ENCODE measurements at places on chromosomes 16 and 17.
A peak's percentile ranks its signal among the peaks of the same experiment; 100 is the strongest.

DNA sequence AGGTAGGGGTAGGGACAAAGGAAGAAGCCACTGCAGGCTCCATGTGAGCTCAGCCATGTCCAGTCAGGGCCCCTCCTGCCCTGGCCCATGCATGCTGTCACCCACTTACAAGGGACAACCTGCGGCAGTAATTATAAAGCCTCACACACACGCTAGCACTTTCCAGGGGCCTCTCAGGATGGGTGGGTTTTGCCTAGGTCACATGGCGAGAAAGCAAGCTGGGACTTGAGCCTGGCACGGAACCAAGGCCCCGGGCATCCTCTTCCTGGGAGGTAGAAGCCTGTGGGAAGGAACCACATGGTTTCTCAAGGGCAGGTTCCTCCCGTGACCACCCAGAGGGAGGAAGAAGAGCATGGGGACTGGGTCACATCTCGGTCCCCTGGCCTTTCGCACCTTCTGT lies 7.0 kb downstream of the ZNF319 start:
- no peak for DNase-seq

DNA sequence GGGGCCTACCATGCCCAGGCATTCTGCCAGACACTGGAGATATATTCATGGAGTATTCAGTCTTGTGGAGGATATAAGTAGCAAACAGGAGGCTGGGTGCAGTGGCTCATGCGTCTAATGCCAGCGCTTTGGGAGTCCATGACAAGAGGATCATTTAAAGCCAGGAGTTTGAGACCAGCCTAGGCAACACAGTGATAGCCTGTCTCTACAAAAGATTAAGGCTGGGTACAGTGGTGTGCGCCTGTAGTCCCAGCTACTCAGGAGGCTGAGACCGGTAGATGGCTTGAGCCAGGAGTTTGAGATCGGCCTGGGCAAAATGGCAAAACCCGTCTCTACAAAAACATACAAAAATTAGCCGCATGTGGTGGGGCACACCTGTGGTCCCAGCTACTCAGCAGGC lies 37.7 kb upstream of the CDH3 start:
- no peak for DNase-seq

DNA sequence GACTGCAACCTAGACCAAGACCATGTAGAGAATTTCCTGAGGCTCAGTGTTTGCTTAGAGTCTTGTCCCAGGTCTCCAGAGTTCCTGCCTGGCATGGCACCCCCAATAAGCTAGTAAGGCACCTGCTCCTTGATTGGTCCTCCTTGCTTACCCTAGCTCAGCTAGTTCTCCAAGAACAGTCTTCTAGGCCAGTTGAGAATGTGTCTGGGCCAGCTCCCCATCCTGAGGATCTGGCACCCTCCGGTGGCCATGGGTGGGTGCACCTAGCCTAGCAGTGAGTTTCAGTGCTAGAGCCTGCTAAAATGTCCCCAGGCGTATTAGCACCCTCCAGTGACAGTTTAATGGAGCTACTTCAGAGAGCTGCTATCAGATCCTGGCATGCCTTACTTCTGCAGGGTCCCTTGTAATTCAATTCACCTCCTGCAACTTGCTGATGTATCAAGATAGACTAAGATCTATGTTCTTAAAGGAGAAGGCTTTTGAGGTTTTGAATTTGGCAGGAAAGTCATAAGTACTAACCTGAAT lies 44.4 kb upstream of the MED13 start:
- DNase-seq, result peak; percentile 26

GRCh38 chr17:55580596-55581133 lies 69.4 kb upstream of the SMIM36 start:
- no peak for DNase-seq

GRCh38 chr17:33642002-33642401 lies 348.9 kb upstream of the ASIC2 start:
- DNase-seq, result no peak

- no peak for DNase-seq
Measured at GRCh38 chr16:65534121-65534528, 412.3 kb upstream of the CDH11 start.

GRCh38 chr17:1201132-1201702 lies 21.4 kb upstream of the ABR start:
- no peak for DNase-seq

- DNase-seq, result no peak
Measured at GRCh38 chr16:83794860-83795554, 12.8 kb upstream of the HSBP1 start.

DNA sequence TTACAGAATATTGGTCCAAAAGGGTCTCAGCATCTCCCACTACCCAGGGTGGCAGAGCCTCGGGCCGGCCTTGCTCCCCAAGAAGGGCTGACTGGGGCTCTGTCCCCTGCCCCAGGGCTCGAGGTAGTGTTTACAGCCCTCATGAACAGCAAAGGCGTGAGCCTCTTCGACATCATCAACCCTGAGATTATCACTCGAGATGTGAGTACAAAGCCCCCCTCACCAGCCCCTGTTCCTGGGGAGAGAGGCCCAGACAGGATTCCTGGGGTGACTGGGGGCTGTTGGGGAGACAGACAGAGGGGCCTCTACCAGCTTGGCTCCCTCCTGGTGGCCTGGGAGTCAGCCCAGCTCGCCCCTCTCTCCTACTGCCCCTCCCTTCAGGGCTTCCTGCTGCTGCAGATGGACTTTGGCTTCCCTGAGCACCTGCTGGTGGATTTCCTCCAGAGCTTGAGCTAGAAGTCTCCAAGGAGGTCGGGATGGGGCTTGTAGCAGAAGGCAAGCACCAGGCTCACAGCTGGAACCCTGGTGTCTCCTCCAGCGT lies 6.1 kb upstream of the NLRC5 start:
- no peak for DNase-seq

- no peak for DNase-seq
Measured at GRCh38 chr17:68399638-68400403, 57.5 kb downstream of the WIPI1 start.

- no peak for DNase-seq
Measured at GRCh38 chr17:17636272-17636885, 44.9 kb upstream of the PEMT start.

DNA sequence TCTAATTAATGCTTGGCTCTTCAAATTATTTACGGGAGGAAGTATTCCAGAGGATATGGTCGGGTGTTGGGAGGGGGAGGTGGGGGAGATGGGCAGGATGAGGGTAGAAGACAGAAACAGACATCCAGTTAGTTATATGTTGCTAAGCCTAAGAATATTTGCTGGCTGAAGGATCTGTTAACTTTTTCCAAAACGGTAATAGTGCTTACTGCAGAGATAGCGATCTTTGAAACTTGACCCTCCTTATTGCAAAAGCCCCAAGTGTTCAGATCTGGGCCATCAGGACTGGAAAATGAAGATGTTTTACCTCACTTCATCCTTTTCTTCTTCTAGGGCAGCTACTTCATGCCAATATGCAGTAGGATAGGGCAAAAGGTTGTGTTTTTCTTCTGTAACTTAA lies 27.0 kb upstream of the MMD start:
- DNase-seq, result peak; percentile 50

- DNase-seq, result no peak
Measured at GRCh38 chr17:29663155-29663554, 40.4 kb upstream of the CORO6 start.

- no peak for DNase-seq
Measured at GRCh38 chr17:13393841-13394710, 207.7 kb downstream of the HS3ST3A1 start.

GRCh38 chr16:12025926-12026325 lies 49.4 kb downstream of the SNX29 start:
- DNase-seq, result no peak

- no peak for DNase-seq
Measured at GRCh38 chr17:61404913-61405685, 5.5 kb downstream of the TBX2 start.

DNA sequence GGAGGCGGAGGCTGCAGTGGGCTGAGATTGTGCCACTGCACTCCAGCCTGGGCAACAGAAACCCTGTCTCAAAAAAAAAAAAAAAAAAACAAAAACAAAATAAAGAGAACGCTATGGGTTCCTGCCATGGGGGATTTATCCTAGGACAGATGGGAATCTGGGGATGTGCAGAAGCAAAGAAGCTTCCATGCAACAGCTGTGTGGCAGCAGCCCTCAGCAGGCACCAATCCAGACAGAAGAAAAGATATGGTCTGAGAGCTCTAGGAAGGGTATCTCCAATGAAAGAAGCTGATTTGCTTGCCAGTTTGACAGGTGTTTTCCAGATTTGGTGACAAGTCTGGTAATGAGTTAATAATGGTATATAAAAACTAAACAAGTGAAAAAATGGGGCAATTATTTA lies 11.6 kb downstream of the MYO19 start:
- DNase-seq, result no peak

- DNase-seq, result no peak
Measured at GRCh38 chr16:78817200-78817739, 717.8 kb downstream of the WWOX start.

GRCh38 chr16:69861292-69862030 lies 89.7 kb upstream of the CLEC18A start:
- DNase-seq, result no peak

GRCh38 chr17:73133911-73134649 lies 30.7 kb upstream of the SSTR2 start:
- DNase-seq, result no peak

- DNase-seq, result no peak
Measured at GRCh38 chr16:63737633-63738032, 1384.2 kb downstream of the CDH11 start.

- DNase-seq, result no peak
Measured at GRCh38 chr17:4551141-4551540, 4.0 kb downstream of the MYBBP1A start.

DNA sequence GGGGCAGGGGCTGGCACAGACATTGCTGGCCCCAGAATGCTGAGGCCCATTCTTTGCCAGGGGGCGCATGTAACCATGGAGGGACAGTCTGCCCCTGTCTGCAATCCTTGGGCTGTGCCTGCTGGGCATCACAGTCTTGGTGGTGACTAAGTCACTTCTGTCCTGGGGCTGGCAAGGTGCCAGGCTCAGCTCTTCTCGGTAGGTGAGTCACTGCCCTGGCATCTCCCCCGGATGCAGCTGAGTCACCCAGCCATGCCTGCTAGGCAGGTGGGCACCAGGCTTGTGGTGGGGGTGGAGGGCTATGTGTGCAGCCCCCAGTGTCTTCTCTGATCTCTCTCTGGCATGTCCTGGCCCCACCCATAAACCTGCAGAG lies 5.6 kb downstream of the RARA start:
- peak; percentile 80 for DNase-seq

DNA sequence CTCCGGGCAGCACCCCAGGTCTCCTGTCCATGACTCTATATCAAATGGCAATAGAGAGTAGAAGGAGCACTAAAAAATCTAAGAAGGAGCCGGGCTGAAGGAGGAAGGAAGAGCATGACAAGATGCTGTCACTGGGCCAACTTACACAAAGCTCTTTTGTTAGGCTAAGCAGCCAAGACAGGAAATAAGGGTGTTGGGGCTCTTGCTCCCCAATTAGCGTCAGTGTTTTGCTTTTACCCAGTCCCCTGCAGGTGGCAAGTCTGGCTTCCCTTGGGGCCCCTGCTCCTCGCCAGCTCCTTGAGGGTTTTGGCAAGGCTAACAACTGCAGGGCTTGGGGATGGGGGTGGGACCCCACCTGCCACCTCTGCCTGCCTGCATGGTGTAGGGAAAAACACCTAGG lies 120.5 kb downstream of the CCT6B start:
- no peak for DNase-seq

DNA sequence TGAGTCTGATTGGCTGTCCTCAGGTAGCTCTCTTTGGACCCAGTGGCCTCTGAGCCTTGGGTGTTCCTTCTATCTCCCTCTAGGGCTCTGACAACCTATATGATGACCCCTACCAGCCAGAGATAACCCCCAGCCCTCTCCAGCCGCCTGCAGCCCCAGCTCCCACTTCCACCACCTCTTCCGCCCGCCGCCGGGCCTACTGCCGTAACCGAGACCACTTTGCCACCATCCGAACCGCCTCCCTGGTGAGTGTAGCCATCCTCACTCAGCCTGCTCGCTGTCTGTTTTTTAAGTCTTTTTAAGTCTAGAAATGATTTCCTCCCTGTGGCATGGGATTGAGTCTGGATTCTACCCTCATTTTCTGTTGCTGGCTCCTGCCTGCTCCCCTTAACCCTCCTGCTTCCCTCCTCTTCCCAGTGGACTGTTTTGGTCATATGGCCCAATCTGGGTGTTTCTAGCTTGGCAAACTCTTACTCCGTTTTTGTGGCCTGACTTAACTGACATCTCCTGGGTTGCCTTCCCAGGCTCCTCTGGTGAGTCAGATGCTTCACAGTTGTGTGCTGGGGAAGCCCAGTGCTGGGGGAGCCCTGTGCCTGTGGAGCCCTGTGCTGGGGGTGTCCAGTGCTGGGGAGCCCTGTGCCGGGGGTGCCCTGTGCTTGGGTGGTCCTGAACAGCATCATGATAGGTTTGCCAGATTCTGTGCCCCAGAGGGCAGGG lies 9.9 kb downstream of the TAOK2 start:
- no peak for DNase-seq

- no peak for DNase-seq
Measured at GRCh38 chr16:84207251-84207650, 16.3 kb downstream of the ADAD2 start.

GRCh38 chr16:69589434-69590269 lies 23.9 kb downstream of the NFAT5 start:
- DNase-seq, result no peak

DNA sequence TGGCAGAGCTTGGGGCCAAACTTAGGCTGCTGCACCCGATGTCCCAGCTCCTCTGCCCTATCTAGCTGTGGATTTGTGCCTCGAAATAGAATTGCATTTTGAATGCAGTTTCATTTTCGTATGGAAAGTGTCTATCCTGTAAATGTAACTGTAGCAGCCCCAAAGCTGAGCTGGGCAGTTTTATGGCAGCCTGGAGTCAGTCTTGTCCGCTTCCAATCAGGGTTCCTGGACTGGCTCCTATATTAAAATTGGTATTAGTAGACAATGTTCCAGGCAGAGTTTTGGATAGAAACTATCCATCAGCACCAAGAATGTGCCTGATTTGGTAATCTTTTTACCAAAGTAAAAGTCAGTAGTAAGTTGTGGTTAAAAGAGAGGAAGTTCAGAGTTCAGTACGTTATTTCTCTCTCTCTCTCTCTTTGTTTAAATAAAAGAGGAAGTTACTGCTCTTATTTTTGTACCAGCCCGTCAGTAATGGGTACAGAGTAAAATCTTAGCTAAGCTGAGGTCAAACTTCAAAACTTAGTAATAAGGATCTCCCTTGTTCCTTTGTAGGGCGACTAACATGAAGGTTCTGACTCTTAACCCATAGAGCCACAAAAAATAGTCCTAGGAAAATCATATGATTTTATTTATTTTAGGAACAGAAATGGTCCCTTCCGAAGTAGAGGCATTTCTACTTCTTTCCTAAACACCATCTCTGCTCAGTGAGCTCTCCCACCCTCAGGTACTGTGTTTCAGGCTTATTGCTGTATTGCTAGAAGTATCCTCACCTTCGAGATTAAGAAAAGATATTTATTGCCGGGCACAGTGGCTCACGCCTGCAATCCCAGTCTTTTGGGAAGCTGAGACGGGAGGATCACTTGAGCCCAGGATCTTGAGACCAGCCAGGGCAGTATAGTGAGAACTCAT lies 28.0 kb downstream of the PRKCB start:
- no peak for DNase-seq

All from HFF-Myc (cell line).